ENCODE measurements at places on chromosomes 5 and 9.

DNA sequence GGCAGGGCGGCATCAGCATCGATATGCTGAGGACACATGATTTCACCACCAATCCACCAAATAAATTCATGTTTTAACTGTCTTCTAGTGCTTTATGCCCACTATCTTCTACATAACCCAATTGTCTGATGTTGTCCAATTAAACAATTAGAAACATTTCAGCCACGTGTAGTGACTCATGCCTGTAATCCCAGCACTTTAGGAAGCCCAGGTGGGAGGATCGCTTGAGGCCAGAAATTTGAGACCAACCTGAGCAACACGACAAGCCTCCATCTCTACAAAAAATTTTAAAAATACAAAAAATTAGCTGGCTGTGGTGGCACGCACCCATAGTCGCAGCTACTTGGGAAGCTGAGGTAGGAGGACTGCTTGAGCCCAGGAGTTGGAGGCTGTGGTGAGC lies 128.1 kb downstream of the MYO10 start:
- DNase-seq: no peak

DNA sequence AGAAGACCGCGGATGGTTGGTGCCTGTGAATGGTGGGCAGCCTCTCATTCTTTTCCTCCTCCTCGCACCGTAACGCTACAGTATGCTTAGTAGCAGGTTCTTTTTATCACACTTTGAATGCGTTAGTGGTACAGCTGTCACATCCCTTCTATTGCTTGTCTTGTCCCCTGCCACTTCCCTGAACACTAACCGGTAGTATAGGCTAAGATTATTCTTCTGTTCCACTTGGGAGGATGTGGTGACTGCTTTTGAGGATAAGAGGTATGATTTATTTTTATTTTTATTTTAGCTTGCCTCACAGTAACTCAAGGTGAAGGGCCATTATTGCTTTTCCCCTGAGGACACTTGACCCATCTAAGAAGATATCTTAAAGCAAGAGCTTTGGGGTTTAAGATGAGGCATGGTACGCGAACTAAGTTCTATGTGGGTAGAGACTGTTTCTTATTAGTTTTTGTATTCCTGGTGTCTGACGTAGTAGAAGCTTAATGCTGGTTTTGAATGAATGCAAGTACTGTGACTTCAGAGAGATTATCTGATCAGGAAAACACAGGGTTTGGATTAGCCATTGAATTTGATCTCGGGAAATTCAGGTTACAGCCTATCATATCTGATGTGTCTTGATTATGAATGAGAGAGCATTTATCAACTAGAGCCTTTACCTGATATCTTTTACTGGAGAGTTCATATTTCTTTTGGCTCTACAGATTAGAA lies 951 bp downstream of the UNC13B start:
- no peak for DNase-seq

DNA sequence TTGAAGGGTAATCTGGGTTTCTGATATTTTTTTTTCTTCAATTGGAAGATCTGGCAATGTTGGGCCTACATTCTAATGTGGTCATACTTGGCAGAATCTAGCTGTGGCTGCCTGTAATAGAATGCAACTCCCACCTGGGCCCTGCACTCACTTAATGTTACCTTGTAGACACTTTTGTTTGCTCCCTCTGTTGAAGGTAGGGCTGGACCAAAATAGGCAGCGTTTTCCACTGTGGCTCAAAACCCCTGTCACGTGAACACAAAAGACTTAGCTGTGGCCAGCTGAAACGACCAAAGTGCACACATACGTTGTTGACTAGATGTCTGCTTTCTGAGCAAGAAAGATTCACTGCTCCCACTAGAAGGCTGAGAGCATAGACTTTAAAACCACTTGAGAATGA lies 117.6 kb upstream of the HMHB1 start:
- no peak for DNase-seq

- no peak for DNase-seq
Observed at GRCh38 chr5:175814691-175815090, 56.7 kb upstream of the CPLX2 start.

DNA sequence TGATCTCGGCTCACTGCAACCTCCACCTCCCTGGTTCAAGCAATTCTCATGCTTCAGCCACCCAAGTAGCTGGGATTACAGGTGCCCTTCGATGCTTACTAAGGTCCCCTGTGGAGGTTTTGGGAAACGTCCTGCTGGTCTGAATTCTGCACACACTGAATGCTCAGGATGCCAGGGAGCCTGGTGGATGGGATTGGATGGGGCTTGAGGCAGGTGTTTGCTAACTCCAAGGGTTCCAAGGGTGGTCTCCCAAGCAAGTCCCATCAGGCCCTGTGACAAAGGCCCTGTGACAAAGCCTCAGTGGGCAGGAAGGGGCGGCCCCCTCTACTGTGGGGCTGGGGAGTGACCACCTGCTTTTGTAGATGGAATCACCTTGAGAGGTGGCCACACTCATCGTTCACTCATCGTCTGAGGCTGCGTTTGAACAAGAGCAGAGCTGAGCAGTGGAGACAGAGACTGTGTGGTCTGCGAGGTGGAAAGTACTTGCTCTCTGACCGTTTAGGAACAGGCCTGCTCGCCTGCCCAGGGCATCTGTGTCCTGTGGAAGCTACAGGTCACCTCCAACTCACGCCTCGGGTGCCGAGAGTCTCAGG lies 40.2 kb downstream of the MRPL36 start:
- DNase-seq: no peak

- no peak for DNase-seq
Observed at GRCh38 chr5:149414405-149415065, 35.4 kb upstream of the IL17B start.

DNA sequence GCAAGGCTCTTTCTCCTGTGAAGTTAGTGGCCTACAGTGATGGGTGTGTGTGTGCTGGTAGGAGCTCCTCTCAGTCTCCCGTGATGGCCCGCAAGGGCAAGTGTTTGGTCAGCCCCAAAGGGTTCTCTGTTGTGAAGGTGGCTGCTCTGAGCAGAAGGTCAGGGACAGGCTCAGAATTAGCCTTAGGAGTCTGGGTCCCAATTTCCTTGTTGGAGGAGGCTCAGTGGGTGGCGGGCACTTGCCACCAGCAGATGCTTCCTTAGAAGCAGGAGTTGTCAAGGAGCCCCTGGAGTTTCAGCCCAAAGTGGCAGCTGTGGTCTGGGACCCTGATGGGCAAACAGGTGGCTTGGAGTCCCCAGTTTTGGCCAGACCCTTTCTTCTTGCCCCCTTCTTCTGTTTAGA lies 154.4 kb downstream of the MACROH2A1 start:
- DNase-seq: no peak

- DNase-seq: no peak
Observed at GRCh38 chr9:33233626-33234342, 6.2 kb upstream of the SPINK4 start.

- DNase-seq: no peak
Observed at GRCh38 chr9:81305561-81306182, 383.7 kb downstream of the TLE1 start.

DNA sequence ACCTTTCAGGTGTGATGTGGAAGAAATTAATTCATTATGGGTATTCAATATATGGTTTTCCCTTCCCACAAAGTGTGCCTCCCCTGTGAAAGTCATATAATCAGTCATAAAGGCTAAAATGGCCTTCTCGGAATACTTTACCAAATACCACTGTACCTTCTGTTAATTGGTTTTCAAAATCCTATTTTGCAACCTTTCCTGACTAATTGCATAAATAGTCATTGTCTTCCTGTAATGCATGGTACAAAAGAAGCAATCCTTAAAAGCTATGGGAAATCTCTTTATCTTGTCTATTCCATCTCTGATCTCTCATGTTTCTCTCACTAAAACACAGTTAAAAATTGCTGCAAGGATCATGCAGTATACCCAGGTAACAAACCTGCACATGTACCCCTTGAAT lies 44.3 kb upstream of the UGCG start:
- no peak for DNase-seq

DNA sequence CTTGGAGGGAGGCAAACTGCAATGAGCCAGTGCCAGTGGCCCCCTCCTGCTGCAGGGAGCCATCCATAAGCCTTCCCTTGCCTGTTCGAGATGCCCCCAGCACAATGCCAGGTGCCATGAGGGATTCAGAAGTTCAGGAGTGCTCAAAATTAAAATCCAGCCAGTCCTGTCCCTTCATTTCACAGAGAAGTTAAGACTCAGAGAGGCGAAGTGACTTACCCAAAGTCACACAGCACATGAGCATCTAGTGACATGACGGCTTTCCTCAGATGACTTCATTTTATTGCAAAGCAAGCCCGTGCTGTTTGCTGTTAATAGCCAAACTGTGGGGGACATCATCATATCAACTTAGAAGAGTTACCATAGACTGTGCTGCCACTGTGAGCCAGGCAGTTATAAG lies 69.3 kb upstream of the SAP30L start:
- no peak for DNase-seq

GRCh38 chr9:77909306-77909705 lies 122.3 kb downstream of the GNAQ start:
- DNase-seq: no peak
